Activated CD4-positive, alpha-beta T cell treated with anti-CD3 and anti-CD28 coated beads for 4 hours (primary cell): ENCODE measurements at places on chromosomes 4 and X.

DNA sequence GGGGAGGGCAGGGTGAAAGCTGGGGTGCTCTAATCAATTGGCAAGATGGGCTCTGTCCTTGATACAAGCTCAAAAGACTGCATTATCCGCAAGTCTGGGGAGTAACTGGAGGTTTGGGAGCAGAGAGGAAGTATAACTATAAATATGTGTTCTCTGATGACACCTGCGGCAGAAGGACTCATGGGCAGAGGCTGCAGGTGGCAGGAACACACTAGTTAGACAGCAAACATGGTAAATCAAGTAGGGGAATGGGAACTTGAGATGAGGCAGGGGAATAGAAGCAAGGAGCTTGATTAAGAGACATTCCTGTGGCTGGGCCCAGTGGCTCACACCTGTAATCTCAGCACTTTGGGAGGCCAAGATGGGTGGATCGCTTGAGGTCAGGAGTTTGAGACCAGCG is 30.3 kb downstream of the SH3KBP1 start:
- DNase-seq: no peak

- no peak for DNase-seq
These were observed 32.9 kb downstream of the HERC6 start for GRCh38 chr4:88411491-88412096.

DNA sequence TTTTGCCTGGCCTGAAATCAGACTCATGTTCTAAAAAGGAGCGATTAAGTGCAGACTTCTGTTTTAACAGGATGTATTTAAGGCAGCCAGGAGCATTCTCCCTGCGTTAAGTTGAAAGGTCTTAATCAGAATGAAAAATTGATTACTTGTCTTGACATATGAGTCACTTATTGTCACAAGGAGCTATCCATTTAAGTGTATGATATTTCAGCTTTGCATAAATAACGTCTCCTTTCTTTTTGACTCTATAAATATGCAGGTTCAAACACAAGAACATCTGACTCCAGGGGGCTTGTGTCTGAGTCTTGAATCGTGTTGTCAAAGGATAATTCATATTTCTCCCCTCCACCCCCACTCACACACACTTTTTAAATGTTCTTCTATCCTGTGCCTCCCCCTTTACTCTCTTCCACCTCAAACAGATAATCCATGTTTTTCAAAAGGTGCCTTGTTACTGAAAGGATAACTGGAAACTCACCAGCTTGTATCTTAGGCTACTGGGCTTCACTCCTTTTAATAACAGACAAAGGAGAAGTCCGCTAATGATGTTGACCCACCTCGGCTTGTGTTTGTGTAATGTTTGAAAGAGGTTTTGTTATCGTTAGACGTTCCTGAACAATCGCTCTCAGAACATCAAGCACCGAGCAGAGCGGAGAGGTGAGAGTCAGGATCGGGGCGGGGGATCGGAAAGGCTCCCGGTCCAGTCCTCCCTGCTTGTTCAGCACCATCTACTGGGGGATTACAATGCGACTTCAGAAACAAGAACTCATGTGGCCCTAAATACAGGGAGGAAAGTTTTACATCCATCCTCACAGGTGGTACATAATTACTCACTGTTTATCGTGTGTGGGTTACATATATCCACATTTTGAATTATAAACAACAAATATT is 107.5 kb upstream of the RPL34 start:
- peak; percentile 38 for DNase-seq

DNA sequence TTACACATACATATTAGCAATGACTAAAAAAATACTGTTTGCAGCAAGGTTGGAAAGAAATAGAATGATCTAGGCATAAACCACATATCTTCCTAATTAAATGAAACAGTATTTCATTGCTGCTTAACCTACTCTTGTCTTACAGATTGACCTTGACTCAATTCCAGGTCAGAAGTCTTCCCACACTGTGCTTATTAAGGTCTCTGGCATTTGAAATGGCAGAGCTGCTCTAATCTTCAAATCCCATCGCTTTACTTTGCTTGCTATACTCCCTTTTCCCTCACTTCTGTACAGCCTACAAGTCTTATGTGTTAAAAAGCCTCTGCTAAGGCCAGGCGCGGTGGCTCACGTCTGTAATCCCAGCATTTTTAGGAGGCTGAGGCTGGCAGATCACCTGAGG is 424.5 kb downstream of the RPA4 start:
- DNase-seq: no peak

DNA sequence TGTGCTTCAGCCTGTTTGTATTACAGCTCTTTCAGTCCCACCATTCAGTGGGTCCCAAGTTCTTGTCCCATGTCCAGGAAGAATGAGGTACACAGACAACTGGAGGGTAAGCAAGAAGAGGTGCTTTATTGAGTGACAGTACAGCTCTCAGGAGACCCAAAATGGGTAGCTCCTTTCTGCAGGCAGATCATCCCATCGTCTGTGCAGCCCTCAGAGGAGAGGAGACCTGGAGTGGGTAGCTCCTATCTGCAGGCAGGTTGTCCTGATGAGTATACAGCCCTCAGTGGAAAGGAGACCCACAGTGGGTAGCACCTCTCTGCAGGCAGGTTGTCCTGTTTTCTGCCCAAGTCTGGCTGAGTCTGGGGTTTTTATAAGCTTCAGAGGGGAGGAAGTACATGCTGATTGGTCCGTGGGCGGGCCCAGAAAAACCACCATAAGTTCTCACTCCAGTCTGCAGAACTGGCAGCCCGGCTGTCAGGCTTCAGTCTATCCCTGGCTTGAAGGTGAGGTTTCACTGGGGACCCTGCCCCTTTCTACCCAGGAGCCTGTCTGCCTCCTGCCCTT is 18.0 kb downstream of the GRK4 start:
- no peak for DNase-seq

GRCh38 chr4:38449506-38450174 is 214.4 kb upstream of the KLF3 start:
- no peak for DNase-seq

DNA sequence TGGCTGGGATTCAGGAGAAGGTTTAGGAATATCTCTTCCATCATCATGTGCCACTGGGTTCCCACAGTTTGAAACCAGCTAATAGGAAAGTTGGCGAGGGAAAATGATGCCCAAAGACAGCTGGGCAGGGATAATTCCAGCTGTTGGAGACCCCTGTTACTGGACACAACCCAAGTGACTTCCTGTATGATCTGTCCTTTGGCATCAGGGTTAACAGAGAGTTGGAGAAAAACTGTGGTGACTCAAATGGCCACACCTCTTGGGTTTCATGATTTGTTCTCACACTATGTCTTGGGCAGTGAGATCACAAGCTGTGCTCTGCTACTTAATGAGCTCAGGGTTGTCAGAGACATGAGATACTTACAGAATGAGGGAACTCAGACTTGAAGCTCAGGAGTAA is 3.8 kb downstream of the FGF16 start:
- no peak for DNase-seq

DNA sequence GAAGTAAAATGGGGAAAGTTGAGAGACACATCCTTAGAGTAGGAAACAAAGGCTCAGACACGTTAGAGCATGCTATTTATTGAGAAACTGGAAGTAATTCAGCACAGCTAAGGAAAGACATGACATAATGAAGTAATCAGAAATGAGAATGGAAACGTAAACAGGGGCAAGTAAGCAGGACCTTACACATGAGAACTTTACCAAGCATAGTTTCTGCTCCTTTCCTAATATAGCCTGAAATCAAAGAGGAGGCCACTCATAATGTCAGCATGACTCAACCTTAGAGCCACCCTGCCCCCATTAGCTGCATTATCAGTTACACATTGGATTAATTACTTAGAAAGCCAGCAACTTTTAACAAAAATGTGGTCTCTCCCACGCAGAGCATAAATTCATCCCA is 558.3 kb upstream of the GRIA3 start:
- DNase-seq: no peak

GRCh38 chr4:184344899-184345572 is 127.4 kb upstream of the ENPP6 start:
- DNase-seq: no peak

- DNase-seq: no peak
These were observed 62.7 kb downstream of the TMEM131L start for GRCh38 chr4:153528705-153529485.

DNA sequence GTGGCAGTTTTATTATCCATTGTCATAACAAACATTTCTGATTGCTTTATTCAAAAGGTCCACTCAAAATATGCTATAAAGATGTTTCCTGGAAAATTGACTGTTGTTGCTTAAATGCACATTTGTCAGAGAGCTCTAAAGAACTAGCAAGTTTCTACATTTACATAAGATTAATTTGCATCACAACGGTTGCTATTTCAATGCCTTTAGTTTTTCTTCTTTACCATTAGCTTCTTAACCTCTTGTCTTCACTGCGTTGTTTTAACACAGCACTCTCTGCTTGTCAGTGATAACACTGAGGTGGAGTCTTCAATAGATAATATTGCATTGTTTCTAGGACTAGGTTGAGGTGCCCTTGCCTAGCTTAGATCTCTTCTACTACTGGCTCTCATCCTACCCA is 76.7 kb upstream of the GALNT7 start:
- DNase-seq: no peak

GRCh38 chr4:183548306-183548705 is 43.4 kb downstream of the ING2 start:
- DNase-seq: no peak

GRCh38 chr4:2757426-2757825 is 1.3 kb upstream of the TNIP2 start:
- DNase-seq: no peak

DNA sequence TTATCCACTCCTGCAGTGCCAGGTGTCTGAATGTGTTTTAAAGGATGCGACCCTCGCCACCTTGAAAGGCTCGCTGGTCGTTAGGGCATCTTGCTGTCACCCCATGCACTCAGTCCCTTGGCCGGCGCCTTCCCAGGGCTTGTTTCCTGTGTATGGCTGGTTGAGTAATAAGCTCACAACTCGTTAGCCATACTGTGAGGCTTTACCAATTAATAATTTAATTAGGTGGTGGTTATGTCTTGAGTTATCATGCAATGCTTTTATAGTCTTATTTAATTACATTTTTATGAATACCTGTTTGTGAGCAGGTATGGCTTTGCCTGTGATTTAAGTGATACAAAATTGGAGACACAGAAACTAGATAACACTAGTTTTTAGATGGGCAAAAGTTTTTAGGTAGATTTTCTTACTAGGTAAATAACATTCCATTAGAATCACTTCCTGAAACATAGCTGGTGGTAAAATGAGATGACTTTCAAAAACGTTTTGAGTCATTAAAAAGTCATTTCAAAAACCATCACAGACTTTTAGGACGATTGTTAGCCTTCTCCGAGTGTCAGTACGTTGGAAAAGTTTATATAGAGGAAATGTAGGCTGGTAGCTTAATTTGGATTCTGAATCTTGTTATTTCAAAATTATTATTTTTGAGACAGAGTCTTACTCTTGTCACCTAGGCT is 18.2 kb downstream of the PTTG2 start:
- DNase-seq: peak; percentile 12

DNA sequence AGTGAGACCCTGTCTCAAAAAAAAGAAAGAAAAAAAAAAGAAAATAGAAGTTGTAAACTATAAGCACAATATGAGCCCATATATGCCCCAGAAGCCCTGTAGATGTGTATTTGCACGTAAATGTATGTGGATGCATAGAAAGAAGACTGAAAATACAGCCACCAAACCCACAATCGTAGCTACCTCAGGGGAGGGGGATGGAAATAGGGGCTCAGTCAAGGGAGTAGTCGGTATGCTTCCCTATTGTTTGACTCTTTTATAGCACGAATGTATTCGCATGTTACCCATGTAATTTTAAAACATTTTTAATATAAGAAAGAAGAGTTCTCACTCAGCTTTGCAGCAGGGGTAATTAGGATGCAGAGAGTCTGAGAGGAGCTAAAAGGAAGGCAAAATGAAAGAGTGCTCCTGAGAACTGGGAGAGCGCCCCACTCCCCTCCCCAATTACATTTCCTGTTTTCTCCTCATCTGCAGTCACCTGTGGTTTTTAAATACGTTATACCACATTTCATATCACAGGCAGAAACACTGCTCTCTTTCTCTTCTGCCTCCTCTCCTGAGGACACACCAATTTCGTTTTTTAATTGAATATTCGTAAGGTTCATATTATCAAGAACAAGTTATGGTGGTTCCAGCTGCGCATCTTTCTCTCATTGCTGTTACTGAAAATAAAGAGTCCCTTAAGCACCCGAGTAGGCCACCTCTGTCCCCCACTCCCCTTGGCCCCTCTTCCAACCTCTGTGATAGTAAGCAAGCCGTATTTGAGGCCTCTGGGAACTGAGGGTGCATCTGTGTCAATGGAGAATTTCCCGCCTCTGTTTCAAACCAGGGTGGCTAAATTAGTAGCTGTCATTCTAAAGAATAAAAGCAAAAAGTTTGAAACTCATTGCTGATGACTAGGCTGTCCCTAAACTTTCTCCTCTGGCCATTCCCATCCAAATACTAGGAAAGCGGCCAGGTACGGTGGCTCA is 10.7 kb downstream of the SEPTIN6 start:
- DNase-seq: no peak

DNA sequence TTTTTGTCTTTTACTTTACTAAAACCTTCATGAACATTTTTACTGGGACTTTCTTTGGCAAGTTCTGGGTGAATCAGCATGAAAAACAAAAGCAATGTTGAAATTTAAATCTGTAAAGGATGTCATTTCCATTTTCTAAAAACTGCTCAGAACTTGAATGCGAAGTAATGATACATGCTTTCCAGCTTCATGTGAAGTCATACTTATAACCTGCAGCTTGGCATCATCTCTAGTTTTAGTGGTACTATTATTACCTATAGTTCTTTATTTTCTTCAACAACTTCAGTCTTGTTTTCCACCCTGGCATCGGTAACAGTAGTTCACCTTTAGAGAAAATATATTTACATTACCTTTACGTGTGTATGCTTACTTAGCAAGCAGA is 421.4 kb upstream of the DIPK2B start:
- DNase-seq: no peak

DNA sequence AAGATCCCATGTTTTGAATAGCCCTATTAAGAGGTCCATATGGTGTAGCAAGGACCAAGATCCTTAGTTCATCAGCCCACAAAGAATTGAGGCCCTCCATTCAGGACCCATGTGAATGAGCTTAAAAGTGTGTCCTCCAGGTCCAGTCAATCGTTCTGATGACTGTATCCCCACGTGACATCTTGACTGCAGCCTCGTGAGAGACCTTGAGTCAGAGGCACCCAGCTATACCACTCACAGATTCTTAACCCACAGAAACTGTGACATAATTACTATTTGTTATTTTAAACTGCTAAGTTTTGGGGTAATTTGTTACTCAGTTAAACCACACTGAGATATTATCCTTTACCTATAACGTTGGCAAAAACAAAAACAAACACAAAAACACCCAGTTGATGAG is 62.4 kb downstream of the ZNF182 start:
- no peak for DNase-seq

DNA sequence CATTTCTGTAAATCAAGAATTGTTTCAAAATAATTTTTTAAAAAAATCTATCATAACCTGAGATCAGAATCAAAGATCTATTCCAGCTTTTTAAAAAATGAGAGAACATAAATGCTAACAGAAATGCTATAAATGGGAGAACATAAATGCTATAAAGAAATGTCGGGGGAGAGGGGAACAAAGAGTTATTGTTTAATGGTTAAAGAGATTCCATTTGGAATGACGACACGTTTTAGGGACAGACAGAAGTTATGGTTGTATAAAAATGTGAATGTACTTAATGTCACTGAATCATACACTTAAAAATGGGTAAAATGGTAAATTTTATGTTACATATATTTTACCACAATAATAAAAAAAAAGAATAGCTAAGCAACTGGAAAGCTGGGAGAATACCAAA is 127.1 kb downstream of the ATRX start:
- no peak for DNase-seq

- DNase-seq: no peak
These were observed 193.0 kb downstream of the MGST2 start for GRCh38 chr4:139858436-139859205.

GRCh38 chrX:85994797-85995196 is 52.6 kb downstream of the CHM start:
- DNase-seq: no peak

- DNase-seq: no peak
These were observed 132.8 kb downstream of the ARHGEF9 start for GRCh38 chrX:63652086-63652765.
